ENCODE measurements at places on chromosomes 1 and 21.

DNA sequence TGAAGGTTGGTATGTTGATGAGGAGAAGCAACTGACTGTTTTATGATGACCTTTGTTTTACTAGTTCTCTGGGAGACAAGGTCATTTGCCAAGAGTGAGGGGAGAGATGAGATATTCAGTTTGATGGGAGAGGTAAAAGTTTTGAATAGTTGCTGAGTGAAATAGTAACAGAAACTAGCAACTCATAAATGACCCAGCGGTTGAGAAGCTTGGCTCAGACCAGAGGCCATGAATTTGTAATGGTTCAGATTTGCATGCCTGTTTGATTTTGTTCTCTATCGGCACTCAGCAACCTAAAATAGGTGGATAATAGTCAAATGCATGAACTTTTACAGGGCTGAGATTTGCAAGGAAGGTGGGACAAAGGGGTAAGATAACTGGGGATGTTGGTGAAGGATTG is 6.6 kb downstream of the CCDC30 start:
- DNase-seq: no peak

- DNase-seq: no peak
Observed at GRCh38 chr1:7285856-7286454, 485.1 kb upstream of the VAMP3 start.

DNA sequence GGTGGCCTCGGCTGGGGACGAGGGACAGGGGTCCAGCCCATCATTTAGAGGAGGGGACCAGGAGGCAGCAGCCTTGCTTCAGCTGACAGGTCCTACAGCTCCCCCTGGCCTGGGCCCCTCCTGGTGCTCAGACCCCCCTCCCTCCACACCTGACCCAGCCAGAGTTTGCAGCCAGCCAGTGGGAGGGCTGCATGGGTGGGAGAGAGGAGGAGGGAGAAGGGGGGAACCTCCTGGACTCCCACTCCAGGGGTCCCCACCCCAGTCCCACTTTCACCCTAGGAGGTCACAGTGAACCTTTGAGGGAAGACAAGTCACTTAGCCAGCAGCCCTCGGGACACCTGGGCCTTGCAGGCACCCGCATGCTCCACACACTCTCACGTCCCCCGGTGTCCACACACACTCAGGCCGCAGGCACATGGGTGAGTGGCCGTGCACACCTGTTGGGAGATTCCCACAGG is 108.9 kb upstream of the ZBTB40 start:
- DNase-seq: no peak

DNA sequence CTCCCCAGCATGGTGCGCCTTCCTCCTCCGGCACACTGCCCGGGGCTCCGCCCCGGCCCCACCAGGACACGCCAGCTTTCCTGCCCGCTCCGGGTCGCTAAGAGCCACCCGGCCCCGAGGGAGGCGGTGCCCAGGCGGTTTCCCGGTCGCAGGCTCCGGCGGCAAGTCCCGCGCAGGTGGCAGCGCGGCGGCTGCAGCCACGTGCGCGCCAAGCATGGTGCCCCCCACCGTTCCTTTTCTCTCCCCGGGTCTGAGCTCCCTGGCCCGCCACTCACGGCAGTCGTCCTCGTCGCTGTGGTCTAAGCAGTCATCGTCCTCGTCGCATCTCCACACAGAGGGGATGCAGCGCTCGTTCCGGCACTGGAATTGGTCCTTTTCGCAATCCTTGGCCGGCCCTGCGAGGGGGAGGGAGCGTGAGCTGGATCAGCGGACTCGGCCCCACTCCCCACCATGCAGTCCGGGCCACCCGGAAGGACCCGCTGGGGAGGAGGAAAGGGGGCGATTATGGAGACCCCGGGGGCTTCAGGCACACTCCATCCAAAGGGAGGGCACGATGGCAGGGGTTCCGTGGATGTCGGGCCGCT is 1.2 kb downstream of the LRP8 start:
- DNase-seq: no peak

Data from Peyer's patch (tissue), 4 donors.